ENCODE measurements at places on chromosomes 7 and 10. TPM values are rescaled to one million over a fixed set of nuclear protein-coding genes. Genes with fewer than 3 reads are reported as not detected.

- DNase-seq, result peak; percentile 51
These were observed 14.0 kb upstream of the ENTPD1 start for GRCh38 chr10:95741807-95742467.

- DNase-seq, result no peak
These were observed 169.4 kb downstream of the ADARB2 start for GRCh38 chr10:1567742-1568495.

Gene WNT16
- polyA plus RNA-seq, result 0.10 TPM

DNA sequence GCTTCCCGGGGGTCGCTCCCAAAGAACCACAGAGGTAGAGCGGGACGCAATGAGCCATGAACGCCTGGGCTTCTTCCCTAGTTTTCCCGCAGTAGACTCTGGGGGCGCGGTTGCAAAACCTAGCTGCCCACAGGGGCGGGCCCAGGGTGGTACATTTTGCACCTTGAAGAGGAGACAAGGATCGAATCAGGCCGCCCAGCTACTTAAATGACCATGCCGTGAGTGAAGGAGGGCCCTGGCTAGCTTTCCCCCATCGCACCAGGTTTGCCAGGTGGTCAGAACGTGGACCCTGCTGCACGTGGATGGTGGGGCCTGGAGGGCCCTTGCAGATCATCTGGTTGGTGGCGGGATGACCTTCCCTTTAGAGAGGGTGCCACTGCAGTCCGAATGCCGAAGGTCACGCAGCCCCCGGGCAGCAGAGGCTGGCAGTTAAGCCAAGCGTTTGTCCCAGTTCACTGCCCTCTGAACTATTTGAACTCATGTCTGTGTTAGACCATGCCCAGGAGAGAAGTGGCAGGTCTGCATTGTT, 604 bp upstream of the SHTN1 start:
- DNase-seq, result peak; percentile 30

Gene IFIT1B
- polyA plus RNA-seq, result 0.14 TPM

Gene ERVW-1
- polyA plus RNA-seq, result 0.83 TPM

DNA sequence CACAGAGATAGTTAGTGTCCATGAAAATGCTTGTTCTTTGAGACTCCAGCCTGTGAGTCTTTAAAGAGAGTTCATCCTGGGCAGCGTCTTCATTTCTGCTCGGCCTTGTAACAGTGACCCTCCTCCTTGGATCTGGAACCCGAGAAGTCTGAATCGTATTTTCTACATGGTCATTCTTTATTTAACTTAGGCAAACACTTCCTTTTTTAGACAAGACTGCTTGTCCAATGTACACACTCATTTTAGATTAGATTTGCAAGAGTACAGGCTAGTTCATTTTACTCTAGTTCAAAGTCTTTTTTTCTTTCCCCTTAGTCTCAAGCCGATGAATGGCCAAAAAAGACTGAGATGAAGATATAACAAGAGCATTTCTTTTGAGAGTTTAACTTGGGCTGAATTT, 133.5 kb downstream of the CHN2 start:
- no peak for DNase-seq

GRCh38 chr7:4479367-4480039, 202.6 kb upstream of the FOXK1 start:
- no peak for DNase-seq

Gene SPRN
- polyA plus RNA-seq, result 4.2 TPM

- DNase-seq, result no peak
These were observed 11.7 kb downstream of the PRKAG2 start for GRCh38 chr7:151865070-151865670.

DNA sequence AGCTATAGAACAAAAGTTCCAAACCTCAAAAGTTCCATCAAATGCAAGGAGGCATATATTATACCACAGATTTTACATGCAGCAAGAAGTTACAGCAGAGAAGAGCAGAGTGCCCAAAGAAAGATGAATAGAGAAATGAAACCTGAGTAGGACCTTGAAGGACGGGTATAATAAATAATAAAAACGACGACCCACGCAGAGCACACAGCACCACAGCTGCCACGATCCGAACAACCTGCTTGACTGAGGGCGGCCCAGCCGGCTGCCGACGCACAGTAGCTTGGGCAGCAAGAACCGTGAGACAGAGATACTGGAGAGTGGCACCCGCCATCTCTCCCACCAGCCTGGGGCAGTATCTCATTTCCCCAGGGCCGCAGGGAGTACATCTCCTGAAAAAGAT, 79.0 kb downstream of the HIPK2 start:
- DNase-seq, result no peak

DNA sequence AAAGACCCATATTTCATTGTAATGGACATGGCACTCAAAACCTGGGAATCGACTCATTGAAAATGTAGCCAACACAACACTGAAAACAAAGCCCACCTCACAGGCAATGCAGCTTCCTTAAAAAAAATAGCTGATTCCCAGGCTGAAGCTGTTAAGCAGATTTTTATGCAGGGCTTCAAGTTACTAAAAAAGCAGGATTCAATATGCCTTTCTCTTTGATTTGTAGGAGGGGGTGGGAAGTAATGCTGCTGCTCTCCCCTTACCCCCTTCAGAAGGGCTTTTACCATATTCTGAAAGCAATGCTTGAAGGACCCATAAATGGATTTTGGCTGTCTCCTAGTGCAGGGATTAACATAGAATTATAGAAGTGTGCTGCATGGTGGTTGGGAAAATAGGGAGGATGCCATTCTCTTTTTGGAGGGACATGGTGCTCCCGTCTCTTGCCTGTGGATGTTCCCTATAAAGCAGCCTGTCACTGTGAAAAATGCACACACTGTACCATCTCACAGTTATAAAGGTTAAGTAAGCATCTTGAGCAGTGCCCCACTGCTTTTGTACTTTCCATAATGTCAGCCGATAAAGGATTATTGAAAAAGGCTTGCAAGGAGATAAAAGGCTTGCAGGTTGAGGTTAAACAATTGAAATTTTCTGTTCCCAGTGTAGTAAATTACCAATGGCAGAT, 262.8 kb downstream of the AUTS2 start:
- no peak for DNase-seq

DNA sequence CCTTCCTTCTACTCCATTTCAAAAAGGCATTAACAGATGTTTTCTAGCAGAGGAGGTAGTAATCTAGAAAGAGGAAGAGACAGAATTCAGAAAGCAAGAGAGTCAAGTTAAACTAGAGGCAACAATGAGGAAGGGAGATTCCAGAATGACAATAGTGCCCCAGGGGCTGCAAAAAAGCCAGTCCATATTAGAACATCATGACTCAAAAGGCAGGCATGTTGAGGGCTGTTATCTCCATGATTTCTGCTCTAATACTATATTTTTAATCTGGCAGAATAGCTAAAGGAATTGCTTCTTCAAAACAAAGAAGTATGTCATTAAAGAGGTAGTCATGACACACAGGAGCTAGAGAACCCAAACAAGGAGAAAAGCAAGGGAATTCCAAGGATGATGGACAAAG, 599.6 kb downstream of the INHBA start:
- DNase-seq, result no peak

Gene COPS6
- polyA plus RNA-seq, result 138 TPM

DNA sequence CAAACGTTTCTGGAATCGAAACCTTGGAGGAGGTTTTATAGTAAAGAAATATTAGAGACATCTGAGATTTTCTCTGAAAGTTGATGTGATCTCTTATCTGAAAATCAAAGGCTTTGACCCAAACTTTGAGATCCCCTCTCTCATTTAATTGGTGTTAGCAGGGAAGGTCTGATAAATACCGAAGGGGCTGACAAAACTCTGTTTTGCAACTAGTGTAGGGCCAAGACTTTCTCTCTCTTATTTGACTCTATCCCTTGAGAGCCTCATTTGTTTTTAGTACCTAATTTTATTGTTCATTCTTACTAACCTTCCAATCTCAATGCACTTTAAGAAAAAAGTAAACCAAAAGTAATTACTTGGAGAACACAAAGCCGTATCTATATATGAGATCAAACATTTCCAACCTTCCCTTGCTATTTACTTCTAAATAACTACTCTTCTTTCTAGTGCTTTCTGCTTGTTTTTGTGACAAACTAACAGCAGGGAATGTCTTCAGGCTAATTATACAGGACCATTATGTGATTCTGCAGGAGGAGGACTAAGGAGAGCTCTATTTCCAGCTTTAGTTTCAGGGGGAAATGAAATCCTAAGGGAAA, 33.4 kb upstream of the NPVF start:
- no peak for DNase-seq

DNA sequence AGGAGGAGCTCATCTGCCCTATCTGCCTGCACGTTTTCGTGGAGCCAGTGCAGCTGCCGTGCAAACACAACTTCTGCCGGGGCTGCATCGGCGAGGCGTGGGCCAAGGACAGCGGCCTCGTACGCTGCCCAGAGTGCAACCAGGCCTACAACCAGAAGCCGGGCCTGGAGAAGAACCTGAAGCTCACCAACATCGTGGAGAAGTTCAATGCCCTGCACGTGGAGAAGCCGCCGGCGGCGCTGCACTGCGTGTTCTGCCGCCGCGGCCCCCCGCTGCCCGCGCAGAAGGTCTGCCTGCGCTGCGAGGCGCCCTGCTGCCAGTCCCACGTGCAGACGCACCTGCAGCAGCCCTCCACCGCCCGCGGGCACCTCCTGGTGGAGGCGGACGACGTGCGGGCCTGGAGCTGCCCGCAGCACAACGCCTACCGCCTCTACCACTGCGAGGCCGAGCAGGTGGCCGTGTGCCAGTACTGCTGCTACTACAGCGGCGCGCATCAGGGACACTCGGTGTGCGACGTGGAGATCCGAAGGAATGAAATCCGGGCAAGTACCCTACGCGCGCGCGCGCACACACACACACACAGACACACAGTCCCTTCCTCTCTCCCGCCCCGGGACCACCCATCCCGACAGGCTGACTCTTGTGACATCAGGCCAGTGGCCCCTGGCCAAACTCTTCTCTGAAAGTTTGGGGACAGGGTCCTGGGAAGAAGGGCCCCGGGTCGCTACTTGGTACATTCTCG, 538 bp downstream of the TRIM8 start:
- DNase-seq, result no peak

GRCh38 chr7:51148216-51148615, 168.4 kb downstream of the COBL start:
- no peak for DNase-seq

Gene PRLHR
- polyA plus RNA-seq, result not detected

Gene KLF6
- 54.9 TPM for polyA plus RNA-seq

GRCh38 chr10:78980354-78980753, 88.4 kb upstream of the ZMIZ1 start:
- no peak for DNase-seq

DNA sequence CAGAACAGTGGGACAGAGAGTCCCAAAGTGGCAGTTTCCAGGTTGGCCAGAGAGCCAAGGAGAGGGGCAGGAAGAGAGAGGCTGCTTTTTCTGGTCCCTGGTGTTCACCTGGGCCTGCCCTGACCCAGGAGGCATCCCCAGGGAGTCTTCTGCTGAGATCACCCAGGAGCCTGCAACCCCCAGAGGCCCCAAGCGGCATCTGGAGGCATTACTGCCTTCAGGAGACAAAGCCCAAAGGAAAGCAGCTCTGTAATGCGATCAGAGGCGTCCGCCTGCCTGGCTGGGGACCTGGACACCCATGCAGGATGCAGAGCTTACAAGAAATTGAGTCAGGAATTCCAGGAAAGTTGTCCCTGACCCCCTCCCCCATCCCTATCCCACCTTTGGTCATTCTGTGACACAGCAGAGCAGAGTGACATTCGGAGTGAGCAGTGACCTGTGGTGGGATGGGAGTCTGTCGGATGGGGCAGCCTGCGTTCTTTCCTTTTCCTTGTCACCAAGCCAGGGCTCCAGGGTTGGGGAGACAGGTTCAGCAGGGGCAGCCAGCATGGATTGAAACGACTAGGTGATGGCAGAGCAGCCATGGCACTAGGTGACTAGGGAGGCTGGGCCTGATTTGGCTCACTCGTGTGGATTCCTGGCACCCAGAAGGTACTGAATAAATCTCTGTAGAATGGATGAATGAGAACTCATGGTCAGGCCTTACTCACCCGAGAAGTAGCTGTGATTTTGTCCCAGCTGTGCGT, 10.4 kb downstream of the UNC5B start:
- DNase-seq, result no peak

- DNase-seq, result no peak
These were observed 189.4 kb upstream of the AHR start for GRCh38 chr7:17109020-17109419.

DNA sequence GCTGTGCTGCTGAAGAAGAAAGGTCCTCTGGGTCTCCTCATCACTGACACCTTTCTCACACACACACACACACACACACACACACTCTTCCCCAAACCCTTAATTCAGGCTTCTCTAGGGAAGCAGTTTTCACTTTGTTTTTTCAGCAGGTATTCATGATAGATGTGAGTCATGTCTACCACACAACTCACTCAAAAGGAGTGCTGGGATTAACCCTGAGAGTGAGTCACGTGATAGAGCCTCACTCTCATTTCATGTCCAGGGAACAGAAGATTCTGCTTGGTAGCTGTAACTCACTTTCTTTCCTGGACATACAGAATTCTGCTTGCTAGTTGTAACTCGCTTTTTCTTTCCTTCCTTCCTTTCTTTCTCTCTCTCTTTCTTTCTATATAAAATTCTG, 45.4 kb downstream of the VIM start:
- no peak for DNase-seq

DNA sequence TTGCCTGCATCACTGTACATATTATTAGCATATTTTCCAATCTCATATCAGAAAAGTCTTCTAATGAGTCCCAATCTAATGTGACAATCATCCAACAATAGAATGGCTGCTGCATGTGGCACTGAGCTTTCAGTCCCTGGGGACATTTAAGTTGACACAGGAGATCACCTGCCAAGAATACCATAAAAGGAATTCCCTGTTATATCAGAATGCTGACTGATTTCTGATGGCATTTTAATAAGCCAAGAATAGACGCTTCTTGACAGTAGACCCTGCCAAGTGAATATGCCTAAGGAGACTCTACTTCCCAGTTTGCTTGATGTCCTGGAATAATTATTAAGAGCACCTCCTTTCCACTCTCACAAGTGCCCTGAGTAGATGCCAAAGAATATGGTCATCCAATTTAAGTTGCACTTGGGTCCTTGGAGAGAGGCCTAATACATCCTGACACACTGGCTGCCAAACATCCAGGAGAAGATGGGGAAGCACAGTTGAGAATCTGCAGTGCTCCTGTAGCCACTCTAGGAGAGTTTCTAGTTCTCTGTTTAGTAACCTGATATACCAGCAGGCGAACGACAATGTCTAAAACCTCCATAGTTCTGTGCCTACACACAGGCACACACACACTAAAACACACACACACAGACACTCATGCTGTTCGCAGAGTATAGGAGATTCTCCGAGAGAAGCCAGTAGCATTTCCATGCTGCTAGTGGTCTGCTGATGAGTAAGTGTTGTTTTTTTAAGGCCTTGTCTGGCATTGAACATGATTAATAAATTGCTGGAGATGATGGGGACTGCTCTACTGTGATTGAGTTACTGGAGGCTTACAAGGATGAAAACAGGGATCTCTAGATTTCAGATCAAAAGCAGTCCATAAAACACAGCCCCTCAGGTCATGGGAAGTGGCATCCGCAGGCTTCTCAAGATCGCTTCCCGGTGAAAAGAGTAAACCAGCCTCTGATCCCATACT, 369.6 kb downstream of the KCNMA1 start:
- no peak for DNase-seq

Gene RAPGEF5
- polyA plus RNA-seq, result 38.7 TPM

Gene GIMAP2
- polyA plus RNA-seq, result 8.3 TPM

Gene ASAH2B
- polyA plus RNA-seq, result 10.5 TPM
